Activated naive CD8-positive, alpha-beta T cell treated with anti-CD3 and anti-CD28 coated beads, Interleukin-2, amount 10 ng/mL, durations not matched to agents 7 days and 5 days (primary cell): ENCODE measurements at places on chromosomes 6 and 20. TPM values are rescaled to one million over a fixed set of nuclear protein-coding genes. Genes with fewer than 3 reads are reported as not detected.

DNA sequence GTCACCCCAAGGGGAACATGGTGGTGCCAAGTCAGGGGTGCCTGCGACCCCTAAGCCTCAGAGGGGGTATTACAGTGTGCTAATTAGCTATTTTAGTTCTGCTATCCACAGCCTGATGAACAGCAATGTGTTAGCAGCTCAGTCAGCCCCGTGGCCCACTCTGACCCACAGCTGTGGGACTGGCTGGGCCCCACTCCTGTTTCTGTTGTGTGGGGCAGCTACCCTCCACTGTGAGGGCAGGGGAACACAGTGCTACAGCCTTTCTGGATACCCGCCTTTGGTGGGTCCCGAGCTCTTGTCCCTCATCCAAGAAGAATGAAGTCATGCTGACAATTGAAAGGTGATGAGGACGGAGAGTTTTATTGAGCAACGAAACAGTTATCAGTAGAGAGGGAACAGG is 152.5 kb upstream of the GGTLC1 start:
- no peak for DNase-seq

GRCh38 chr6:139204978-139205377 is 70.1 kb downstream of the HECA start:
- no peak for DNase-seq

TSHZ2 gene
- 0.44 TPM for total RNA-seq

SIGLEC1 gene
- 0.25 TPM for total RNA-seq

THBS2 gene
- total RNA-seq, result not detected
